CD4-positive, alpha-beta T cell (primary cell): ENCODE measurements at places on chromosomes 3 and 15.

DNA sequence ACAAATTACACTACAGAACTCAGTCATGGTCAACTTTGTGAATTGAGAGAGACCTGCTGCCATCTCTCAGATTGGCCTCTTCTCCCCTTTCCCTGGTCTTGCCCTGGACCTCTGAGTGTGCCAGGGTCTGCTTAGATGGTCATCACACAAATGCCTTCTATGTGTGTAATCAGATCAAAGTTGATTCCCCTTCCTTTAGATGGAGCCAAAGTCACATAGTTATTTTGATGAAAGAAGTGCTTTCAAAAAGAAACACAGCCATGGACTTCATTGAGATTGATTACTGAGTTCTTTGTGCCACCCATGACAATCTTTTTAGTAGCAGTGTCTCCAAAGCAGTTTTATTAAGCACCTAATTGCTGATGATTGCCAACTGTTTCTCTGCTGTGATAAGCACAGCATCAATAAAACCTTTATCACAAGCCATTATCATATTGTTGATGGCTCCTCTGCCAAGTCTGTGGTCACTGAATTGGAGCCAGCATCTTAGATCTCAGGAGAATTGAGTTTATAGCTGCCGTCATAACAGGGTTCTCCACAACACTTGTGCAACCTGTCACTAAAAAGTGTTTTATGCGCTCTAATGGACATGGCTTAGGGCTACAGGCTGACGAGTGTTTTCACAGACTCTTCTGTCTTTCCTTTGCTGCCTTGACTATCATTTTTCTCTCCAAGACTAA lies 149.7 kb upstream of the NUDT16 start:
- no peak for DNase-seq

- no peak for DNase-seq
Measured at GRCh38 chr15:59063042-59063441, 41.9 kb upstream of the CCNB2 start.

GRCh38 chr3:58011580-58011979 lies 3.4 kb downstream of the FLNB start:
- no peak for DNase-seq

DNA sequence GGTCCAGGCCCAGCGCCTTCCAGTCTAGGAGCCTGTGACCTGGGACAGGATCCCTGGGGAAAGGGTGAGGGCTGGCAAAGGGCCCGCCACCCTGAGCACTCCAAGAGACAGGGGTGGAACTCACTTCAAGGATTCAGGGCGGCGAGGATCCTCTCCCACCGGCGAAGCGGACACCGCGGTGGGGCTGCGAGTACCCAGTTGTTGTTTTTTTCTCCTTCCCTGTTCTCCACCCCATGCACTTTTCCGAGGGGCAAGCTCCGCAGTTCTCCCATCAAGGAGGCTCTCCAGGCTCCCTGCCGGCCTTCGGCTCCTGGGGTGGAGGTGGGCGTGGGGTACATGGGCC lies 387 bp upstream of the PAQR5 start:
- DNase-seq: no peak

GRCh38 chr3:69842789-69843188 lies 103.5 kb downstream of the MITF start:
- no peak for DNase-seq

- no peak for DNase-seq
Measured at GRCh38 chr15:64948916-64949315, 37.2 kb downstream of the ANKDD1A start.

GRCh38 chr3:125582707-125583106 lies 12.6 kb downstream of the OSBPL11 start:
- no peak for DNase-seq

DNA sequence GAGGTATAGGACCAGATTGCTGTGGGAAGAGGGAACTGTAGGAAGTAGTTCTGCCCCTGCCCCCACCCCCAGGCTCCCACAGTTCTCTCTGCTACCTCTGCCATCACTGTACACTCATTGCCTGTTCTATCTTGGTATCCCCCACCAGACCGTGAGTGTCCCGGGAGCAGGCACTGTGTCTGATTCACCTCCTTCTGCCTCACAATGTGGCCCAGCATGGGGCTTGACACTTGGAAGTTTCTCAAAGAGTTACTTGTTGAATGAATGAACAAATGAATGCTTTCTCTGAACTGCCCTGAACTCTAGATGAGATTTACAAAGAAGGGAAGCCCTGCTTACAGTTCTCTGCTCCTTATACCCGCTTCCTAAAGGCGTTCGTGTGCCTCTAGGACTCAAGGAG lies 27.1 kb upstream of the PIK3CB start:
- DNase-seq: no peak

DNA sequence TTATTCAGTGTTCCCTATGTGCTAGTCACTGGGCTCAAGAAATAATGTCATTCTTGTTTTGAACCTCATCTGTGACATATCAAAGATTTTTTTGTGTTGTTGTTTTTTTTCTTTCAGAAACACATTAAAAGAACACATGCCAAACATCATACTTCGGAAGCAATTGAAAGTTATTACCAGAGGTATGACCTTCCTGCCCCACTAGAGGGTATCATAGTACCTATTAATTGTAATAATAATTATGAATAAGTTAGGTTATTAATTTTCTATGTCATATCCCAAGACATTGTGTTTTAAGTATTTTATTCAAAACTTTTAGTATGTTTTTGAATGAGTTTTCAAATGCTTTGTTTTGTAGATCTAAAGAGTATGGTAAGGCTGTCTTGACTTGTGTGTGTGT lies 65.7 kb downstream of the CDIN1 start:
- DNase-seq: no peak

DNA sequence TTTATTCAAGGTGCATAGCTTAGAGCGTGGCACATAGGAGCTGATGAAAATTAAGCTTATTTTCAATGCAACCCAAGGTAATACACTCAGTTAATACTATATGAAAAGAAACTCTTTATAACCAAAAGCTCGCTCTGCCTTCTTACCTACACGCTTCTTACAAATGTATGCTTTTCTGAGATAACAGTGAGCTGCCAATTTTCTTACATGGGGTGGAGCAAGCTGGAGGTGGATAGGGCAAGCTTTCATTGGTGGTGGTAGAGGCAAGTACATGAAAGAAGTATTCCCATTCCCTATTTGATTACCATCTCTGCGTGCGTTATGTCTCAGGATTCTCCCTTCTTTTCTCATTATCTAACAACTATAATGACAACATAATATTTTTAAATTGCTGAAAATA lies 8.9 kb downstream of the DZIP3 start:
- DNase-seq: no peak

DNA sequence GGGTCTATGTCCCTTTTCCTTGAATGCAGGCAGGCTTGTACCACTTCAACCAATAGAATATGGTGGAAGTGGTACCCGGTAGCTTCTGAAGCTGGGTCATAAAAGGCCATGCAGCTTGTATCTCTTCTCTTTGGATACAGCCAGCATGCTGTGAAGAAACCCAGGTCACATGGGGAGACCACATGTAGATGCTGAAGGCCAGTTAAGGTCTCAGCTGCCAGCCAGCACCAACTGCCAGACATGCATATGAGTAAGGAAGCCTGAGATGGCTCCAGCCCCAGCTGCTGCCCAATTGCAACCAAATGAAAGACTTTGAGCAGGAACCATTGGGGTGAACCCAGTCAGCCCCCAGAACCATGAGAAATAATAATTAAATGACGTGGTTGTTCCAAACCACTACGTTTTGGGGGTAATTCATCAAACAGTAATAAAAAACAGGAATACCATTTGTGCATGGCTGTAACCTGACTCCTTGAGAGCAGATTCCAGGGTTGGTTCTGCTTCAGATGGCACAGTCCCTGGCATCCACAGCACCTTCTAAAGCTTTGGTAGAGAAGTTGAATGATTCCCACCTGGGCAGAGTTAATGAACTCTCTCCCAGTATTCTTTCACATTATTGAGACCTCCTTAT lies 3.8 kb downstream of the RBP2 start:
- DNase-seq: no peak
